ENCODE measurements at places on chromosomes 12 and 14. TPM values are rescaled to one million over a fixed set of nuclear protein-coding genes. Genes with fewer than 3 reads are reported as not detected.

DNA sequence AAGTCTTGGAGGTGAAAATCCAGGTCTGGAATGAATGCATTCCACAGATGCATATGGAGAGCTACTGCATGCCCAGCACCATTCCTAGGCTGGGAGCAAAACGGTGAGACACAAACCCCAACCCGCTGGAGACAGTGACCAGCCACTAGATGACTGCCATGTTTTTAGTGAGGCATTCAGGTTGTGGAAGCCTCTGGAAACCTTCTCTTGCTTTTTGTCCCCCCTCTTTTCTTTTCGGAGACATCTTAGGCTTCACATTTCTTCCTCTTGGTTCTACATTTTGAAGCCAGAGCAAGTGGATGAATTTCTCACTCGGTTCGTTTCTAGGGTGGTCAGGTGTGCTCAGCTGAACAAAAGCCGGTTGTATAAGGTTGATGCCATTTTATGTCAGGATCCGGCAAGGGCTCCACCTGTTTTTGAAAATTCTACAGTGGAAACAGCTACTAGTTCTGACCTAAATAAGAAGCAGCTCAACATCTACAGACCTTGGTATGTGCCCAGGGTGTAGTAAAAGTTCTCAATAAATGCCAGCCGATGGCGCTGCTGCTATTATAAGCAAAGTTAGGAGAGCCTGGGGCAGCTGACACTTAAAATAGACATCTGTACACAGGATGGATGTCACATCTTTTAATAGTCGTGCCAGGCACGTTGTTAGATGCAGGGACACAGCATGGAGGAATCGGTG, 1.8 kb upstream of the ZNF839 start:
- peak overlapping the region; percentile 93 for H3K4me3 ChIP-seq
- peak overlapping the region; percentile 98 for H3K27ac ChIP-seq
- DNase-seq = no peak
- peaks cover 35% of the 10 kb centered on the region for H3K27me3 ChIP-seq

GRCh38 chr12:109560867-109561710, 12.2 kb downstream of the MMAB start:
- no peak overlapping the region for H3K4me3 ChIP-seq
- H3K36me3 ChIP-seq = no peaks in the 10 kb centered on the region
- no peak overlapping the region for H3K27ac ChIP-seq
- DNase-seq = no peak

DNA sequence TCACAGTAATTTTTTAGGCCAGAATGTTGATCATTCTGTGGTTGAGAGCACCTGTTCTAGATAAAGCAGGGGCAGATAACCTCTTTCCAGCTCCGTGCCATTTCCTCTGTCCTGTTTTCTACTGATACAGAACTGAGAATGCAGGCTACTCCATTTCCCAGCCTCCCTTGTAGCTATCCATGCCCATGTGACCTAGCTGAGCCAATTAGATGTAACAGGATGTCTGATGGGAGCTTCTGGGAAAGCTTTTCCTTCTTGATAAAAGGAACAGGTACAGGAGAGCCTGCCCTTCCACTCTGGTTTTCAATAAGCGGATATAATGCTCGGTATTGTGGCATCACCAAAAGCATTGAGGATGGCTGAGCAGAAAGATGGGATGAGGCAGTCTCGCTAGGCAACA, 54.2 kb downstream of the LRRC74A start:
- peaks cover 8% of the 10 kb centered on the region for H3K27me3 ChIP-seq
- no peak overlapping the region for H3K27ac ChIP-seq
- no peak for DNase-seq
- H3K36me3 ChIP-seq = no peaks in the 10 kb centered on the region

DNA sequence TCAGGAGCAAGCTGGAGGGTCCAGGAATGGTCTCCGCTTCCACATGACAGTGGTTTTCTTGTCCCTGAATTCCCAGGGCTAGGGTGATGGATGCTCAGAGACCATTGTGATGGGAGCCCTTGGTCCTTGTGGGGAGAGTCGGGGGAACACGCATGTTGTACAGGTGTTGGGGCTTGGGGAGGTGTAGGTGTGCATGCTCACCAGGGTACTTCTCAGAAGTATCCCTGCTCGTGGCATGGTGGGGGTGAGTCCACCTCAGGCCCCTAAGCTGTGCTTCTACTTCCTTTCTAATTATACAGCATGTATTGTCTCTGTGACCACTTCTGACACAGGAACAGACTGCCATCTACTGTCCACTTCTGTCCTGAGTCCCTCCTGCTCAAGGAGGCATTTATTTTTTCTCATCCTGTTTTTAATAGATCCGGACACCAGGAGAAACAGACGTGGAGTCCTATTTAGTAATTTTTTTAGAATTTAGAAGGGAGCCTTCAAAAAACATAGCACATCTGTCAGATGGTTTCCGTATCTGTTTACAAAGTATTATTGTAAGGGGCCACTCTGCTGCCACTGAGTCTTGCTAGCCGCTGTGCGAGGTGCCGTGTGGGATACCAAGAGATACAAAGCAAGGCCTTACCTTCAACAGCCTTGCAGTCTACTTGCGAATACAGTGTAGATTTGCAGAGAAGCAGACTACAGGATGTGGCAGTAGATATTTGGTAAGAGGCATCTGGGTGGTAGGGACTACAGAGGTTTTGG, 10.5 kb downstream of the NTF3 start:
- H3K4me3 ChIP-seq = no peak overlapping the region
- peaks cover 2% of the 10 kb centered on the region for H3K27me3 ChIP-seq
- peaks cover 7% of the 10 kb centered on the region for H3K4me1 ChIP-seq

GRCh38 chr14:33948145-33948868, 2.6 kb downstream of the EGLN3 start:
- no peak for DNase-seq
- H3K4me1 ChIP-seq = peaks cover 8% of the 10 kb centered on the region
- peaks cover 5% of the 10 kb centered on the region for H3K27me3 ChIP-seq
- H3K27ac ChIP-seq = no peak overlapping the region

- no peak overlapping the region for H3K4me3 ChIP-seq
- no peaks in the 10 kb centered on the region for H3K27me3 ChIP-seq
- no peak overlapping the region for H3K27ac ChIP-seq
- peaks cover 23% of the 10 kb centered on the region for H3K4me1 ChIP-seq
- no peak for DNase-seq
Observed at GRCh38 chr12:77167801-77168200, 102.4 kb upstream of the E2F7 start.

GRCh38 chr12:88391556-88391955, 188.7 kb downstream of the KITLG start:
- no peaks in the 10 kb centered on the region for H3K27me3 ChIP-seq
- H3K36me3 ChIP-seq = no peaks in the 10 kb centered on the region
- no peaks in the 10 kb centered on the region for H3K4me1 ChIP-seq
- H3K27ac ChIP-seq = no peak overlapping the region
- no peak for DNase-seq

- peaks cover 7% of the 10 kb centered on the region for H3K4me1 ChIP-seq
- H3K27ac ChIP-seq = no peak overlapping the region
- peaks cover 3% of the 10 kb centered on the region for H3K27me3 ChIP-seq
- DNase-seq = no peak
- H3K4me3 ChIP-seq = no peak overlapping the region
Observed at GRCh38 chr14:24409956-24410355, 11.2 kb downstream of the NYNRIN start.

DNA sequence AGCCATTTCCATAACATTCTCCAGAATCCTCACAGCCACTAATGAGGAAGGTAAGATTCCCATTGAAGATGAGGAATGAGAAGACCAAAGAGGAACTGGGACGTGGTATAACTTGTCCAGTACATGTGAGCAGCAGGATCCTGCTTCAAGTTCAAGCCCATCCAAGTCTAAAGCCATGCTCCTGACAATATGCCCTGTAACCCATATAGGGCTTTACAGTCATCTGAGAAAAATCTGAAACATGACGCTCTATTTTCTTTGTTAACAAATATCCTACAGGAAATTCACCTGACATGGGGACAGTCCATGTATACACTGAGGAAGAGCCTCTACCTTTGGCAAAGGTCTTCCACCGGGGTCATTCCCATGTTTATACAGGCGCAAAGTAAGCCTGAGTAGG, 3.1 kb upstream of the ACTR6 start:
- H3K27ac ChIP-seq = no peak overlapping the region
- no peak for DNase-seq
- peaks cover 13% of the 10 kb centered on the region for H3K27me3 ChIP-seq

GRCh38 chr12:60630796-60631195, 1035.0 kb downstream of the SLC16A7 start:
- no peak overlapping the region for H3K4me3 ChIP-seq
- H3K36me3 ChIP-seq = no peaks in the 10 kb centered on the region
- no peaks in the 10 kb centered on the region for H3K27me3 ChIP-seq
- H3K4me1 ChIP-seq = no peaks in the 10 kb centered on the region

GRCh38 chr14:51716610-51717009, 64.9 kb downstream of the FRMD6 start:
- no peak for DNase-seq
- peaks cover 2% of the 10 kb centered on the region for H3K27me3 ChIP-seq
- H3K4me1 ChIP-seq = peaks cover 39% of the 10 kb centered on the region
- H3K36me3 ChIP-seq = no peaks in the 10 kb centered on the region
- H3K4me3 ChIP-seq = no peak overlapping the region

DNA sequence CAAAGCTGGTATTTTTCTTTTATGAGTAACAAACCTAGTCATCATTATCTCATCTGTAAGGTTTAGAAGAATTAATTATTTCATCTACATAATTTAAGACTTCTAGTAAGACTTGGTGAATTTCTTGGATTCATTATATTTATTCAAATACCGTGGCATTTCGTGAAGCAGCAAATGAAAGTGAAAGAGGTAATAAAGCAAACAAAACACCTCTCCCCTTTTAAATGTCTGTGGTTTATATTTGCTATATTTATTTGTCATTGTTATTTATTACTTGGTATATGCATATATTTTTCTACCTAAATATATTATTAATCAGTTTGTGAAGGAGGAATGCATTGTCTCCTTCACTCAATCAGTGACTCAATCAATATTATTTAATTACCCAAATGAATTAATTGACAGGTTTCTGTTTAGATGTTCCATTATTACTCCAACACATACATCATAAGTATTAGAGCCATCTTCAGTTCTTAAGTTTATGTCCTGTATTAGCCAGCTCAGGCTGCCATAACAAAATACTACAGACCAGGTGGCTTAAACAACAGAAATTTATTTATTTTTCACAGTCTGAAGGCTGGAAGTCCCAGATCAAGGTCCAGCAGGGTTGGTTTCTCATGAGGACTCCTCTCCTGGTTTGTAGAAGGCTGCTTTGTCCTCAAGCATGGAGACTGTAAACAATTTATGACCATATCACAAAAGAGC, 6.6 kb downstream of the CFAP54 start:
- H3K4me1 ChIP-seq = no peaks in the 10 kb centered on the region
- no peak overlapping the region for H3K4me3 ChIP-seq
- no peak overlapping the region for H3K27ac ChIP-seq
- no peaks in the 10 kb centered on the region for H3K36me3 ChIP-seq

DNA sequence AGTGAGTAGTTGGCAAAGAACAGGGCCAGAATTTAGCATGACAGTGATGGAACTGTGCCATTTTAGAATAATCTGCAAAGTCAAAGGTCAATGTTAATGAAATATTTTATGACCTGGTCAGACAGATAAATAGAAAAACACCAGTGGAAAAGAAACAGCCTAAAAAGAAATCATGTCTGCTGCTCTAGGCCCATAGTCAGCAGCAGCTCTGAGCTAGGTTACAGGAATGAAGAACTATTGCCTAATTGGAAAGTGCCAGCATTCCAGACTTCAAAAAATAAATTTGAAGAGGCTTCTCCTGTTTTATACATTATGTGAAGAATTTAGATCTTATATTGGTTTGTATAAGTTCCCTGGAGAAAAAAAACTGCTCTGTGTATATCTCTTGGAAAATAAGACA, 9.8 kb downstream of the NPC2 start:
- H3K4me3 ChIP-seq = no peak overlapping the region
- DNase-seq = no peak
- H3K27me3 ChIP-seq = no peaks in the 10 kb centered on the region
- no peaks in the 10 kb centered on the region for H3K36me3 ChIP-seq

GRCh38 chr12:69243099-69244084, 4.0 kb downstream of the CPSF6 start:
- H3K27me3 ChIP-seq = peaks cover 9% of the 10 kb centered on the region
- DNase-seq = no peak
- no peak overlapping the region for H3K27ac ChIP-seq
- H3K36me3 ChIP-seq = no peaks in the 10 kb centered on the region
- peaks cover 31% of the 10 kb centered on the region for H3K4me1 ChIP-seq
- H3K4me3 ChIP-seq = peak overlapping the region; percentile 100

- no peak for DNase-seq
- no peaks in the 10 kb centered on the region for H3K27me3 ChIP-seq
- H3K4me3 ChIP-seq = no peak overlapping the region
- no peaks in the 10 kb centered on the region for H3K4me1 ChIP-seq
Observed at GRCh38 chr12:84772281-84772680, 140.3 kb downstream of the SLC6A15 start.

- peaks cover 4% of the 10 kb centered on the region for H3K27me3 ChIP-seq
- H3K27ac ChIP-seq = peak overlapping the region; percentile 95
- H3K4me1 ChIP-seq = peaks cover 7% of the 10 kb centered on the region
- H3K4me3 ChIP-seq = peak overlapping the region; percentile 97
- DNase-seq = no peak
Observed at GRCh38 chr12:10214136-10214894, 1.6 kb downstream of the GABARAPL1 start.

GRCh38 chr12:131282292-131283080, 328.8 kb downstream of the ADGRD1 start:
- no peak overlapping the region for H3K27ac ChIP-seq
- peaks cover 7% of the 10 kb centered on the region for H3K27me3 ChIP-seq
- no peaks in the 10 kb centered on the region for H3K36me3 ChIP-seq

The FOXG1 gene
- not detected for total RNA-seq

The SLC38A4 gene
- total RNA-seq = 0.98 TPM

The SIX4 gene
- 22.1 TPM for total RNA-seq

The TSHR gene
- 0.74 TPM for total RNA-seq

The CEBPE gene
- total RNA-seq = not detected

The GOLGA3 gene
- 50.6 TPM for total RNA-seq

The MAX gene
- total RNA-seq = 83.5 TPM

The FOXN4 gene
- 0.61 TPM for total RNA-seq

The PPP4R4 gene
- 1.6 TPM for total RNA-seq

The FBLN5 gene
- total RNA-seq = not detected

The FITM1 gene
- 0.66 TPM for total RNA-seq

The NGB gene
- total RNA-seq = 0.22 TPM

The LMNTD1 gene
- total RNA-seq = 1.1 TPM

The PLEKHG7 gene
- not detected for total RNA-seq

Data from glutamatergic neuron (in vitro differentiated cells).